ENCODE measurements at places on chromosomes 1 and 21.
A peak's percentile ranks its signal among the peaks of the same experiment; 100 is the strongest.

DNA sequence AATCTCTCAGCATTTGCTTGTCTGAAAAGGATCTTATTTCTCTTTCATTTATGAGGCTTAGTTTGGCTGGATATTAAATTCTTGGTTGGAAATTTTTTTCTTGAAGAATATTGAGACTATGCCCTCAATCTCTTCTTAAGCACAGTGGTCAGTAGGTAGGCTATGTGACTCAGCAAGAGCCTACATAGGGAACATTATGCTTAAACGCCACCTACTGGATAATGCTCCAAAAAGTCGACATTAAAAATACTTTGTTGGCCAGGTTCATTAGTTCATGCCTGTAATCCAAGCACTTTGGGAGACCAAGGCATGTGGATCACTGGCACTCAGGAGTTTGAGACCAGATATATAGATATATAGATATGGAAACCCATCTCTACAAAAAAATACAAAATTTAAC lies 678.0 kb upstream of the USP24 start:
- DNase-seq = no peak

GRCh38 chr1:62481681-62482080 lies 44.8 kb downstream of the USP1 start:
- DNase-seq = no peak

DNA sequence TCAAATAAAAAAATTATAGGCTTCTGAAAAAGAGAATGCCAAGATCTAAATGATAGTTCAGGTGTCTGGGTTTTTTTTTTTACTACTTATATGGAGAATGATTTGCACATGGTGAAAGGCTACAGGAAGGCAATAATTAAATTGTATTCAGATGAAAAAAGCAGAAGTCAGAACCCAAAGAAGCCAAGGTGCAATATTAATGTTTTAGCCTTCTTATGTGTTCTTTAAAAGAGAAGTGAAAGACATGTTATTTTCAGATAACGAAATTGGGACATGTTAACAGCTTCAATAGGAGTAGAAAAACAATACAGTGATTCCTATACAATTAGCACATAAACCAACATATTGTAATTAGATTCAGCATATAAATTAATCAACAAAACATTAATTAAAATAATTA lies 452.9 kb upstream of the PRMT6 start:
- no peak for DNase-seq

DNA sequence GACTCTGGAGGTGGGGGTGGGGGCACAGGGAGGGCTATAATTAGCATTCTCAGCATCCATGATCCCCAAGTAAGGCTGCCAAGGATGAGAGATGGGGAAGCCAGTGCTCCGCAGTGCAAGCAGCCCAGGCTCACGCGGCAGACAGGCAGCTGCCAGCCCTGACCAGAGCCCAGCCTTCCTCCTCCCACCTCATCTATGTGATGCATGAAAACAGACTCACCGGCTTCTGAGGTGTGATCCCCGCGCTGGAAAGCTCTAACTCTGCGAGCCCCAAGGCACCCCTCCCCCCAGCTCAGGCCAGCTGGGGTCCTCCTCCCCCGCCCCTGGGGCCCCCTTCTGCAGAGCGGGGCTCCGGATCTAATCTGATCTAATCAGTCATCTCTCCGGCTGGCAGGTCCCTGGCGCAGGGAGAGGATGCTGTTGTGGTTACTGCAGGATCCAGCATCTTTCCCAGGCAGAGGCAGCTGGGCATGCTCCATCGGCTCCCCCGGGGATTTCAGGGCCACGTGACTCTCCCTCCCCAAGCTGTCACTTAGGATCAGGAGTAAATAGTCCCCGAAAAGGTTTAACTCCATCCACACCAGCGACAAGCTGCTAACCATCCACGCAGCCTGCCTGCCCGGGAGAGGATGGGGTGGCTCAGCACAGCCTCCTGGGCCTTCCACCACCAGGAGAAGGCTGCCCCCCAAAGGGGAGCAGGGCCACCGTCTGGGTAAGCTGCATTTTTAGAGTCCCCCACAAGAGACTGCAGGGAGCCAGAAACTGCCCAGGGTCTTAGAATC lies at the start of gene PLEKHA6:
TSS of gene PLEKHA6 (minus strand) at position 456 of the 782 bp plus-strand sequence. CDS start 86,202 bp downstream, outside the sequence.
- no peak for DNase-seq

DNA sequence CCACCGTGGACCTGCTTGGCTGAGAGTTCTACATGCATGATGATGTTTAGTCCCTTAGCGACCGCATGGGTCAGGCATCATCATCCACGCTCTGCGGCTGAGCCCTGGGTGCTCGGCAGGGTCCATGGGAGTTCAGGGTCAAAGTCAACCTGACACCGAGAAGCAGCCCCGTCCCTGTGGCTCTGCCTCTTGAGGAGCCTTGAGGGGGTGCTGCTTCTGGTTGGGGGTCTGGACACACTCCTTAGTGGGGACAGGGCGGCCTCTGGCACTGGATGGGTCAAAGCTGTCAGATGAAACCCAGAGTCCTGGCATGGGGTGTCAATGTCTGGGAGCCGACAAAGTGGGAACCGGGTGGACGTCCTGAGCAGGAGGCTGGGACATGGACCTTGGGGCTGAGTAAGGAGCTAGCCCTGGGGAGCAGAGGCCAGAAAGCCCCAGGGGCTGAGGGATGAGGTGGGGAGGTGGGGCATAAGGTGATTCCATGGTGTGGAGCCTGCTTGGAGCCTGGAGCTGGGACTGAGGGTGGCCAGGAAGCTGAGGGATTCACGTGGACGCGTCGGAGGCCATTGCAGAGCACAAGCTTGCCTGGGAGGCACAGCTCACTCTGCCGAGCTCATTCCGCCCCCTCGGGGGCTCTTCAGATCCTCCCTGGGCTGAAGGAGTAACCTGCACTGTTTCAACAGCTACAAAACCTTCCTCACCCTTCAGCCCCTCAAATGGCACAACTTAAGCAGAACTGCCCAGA lies 53.9 kb downstream of the UMODL1 start:
- no peak for DNase-seq

GRCh38 chr1:219477861-219478260 lies 135.0 kb downstream of the ZC3H11B start:
- no peak for DNase-seq

GRCh38 chr1:26164036-26164860 lies 4.5 kb downstream of the C1orf232 start:
- peak; percentile 85 for DNase-seq

GRCh38 chr1:208162903-208163302 lies 81.3 kb downstream of the PLXNA2 start:
- DNase-seq = no peak

DNA sequence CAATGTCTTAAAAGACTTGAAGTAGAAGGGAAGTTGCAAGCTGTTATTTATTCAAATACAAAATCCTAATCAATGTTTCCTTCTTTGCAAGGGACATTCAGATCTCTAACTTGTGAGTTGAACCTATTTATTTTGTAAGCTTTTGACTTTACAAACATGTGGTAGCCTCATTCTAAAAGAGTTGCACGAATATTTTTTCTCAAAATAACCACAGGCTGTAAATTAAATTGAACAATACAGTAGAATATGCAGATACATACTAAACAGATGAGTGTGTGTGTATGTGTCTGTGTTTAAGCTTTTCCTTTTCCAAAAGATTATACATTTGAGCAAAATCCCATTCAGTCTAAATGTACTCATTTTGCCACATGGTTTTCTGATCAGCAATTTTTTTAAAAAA lies 4.8 kb upstream of the DYNLT5 start:
- DNase-seq = no peak

DNA sequence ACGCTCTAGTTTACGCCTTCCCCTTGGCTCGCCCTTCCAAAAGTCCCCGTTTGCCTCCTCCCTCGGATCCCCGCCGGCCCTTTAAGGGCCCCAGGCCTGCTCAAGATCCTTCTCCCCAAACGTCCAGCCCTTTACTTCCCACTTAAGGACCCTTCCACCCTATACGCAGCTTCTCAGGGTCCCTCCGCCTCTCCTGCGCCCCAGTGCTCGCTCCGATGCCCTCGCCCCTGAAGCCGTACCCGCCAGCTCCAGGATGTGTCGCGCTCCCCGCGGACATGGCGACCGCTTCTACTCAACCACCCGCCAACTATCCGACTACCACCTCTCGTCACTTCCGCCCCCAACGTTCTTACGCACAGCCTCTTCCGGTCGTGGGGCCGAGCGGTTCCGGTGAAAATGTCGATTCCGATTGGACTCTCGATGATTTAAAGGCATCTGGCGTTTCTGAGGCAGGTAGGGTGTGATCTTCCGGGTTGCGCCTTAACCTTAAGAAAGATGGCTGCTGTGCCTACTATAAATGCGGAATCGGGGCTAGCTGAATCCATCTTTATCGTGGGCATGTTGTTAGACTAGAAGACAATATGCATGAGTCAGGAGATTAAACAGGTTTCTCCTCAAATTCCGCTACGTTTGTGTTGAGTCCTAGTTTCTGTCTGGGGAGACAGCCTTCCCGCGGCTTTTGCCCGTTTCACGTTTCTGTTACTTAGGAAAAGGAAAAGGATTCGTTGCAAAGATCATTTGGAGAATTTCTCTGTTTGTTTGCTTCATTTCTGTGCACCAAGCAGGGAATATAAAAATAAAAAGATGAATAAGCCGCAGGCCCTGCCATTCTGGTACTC lies at the start of gene KHDC4:
TSS of gene KHDC4 (minus strand) at position 317 of the 839 bp plus-strand sequence. CDS start at position 277, 40 bp downstream.
- DNase-seq = peak; percentile 97

DNA sequence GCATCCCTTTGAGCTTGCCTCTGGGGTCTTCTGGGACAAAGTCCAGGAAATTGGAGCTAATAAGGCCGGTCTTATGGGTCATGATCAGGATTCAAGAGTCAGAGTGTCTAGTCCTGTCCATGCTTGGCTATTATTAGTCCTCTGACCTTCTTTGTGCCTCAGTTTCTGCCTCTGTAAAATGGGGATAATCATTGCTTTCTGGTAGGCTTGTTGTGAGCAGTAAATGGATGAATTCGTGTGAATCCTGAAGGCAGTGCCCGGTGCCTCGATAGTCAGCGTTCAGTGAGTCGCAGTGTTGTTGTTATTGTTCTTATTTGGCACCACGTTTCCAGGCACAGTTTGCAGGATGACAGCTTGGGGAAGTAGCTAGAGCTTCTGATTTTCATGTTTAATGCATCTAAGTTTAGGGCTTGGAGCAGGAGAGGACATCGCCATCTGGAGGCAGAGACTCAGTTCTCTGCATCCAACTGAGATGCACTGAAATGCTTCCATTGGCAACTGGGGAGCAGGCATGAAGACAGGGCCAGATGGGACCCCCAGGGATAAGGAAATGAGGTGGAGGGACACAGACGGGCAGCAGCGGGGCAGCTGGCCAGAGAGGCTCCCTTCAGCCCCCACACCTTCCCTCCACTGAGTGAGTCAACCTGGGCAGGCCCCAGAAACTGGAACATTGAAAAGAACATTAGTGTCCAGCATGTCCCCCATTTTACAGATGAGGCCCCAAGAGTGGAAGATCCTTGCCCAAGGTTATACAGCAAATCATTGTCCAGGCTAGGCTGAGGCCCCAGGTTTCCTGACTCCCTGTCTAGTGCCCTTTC lies 160.3 kb downstream of the PTPRU start:
- DNase-seq = no peak

- DNase-seq = peak; percentile 71
These were observed 16.0 kb downstream of the VANGL2 start for GRCh38 chr1:160416369-160416768.

DNA sequence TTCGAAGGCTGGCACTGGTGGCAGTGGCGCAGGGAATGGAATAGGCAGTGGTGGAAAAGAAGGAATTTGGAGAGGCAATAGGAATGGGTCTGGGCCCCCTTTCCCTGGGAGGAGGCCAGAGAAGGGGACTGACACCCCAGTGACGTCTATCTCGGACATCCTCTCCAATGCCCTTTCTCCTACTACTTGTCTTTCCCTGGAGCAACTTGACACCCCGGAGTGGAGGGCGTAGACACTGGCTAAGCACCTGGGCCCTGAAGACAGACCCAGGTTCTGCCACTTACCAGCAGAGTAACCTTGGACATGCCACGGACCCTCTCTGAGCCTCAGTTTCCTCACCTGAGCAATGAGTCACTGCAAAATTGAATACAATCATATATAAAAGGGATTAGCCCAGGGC lies 86.8 kb downstream of the CAMK2N1 start:
- no peak for DNase-seq

- DNase-seq = no peak
These were observed 28.8 kb downstream of the HEATR1 start for GRCh38 chr1:236575523-236575922.

- DNase-seq = no peak
These were observed 14.9 kb downstream of the AK2 start for GRCh38 chr1:33021567-33022431.

DNA sequence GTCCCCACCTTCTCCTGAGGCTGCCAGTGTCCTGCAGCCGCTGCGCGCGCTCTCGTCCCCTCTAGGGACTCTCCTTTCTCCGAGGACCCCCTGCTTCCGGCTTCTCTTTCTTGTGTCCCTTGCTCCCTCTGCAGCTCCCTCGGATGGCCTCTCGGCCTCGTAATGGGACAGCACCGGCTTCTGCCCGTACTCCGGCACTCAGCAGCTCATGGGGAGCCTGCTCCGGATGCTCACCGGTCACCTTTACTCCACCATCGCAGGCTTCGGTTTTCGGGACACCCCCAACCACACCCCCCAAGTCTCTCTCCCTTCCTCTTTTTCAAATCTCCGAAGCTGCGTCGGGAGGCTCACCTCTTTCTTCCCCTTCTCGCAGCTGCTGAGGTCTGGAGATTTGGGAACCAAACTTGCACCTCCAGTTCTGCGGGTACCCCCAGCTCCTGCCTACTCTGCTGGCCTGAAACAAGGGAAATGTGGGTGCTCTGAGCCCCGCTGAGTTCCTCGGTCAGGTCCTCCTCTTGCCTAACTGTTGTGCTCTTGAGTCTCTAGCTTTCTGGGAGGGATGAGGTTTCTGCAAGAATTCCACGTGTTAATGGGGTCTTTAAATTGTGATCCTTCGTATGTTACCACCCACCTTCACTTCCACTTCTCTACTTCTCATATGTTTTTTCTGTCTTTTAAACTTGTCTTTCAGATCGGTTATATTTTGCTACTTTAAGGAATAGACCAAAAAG lies 930 bp downstream of the CDC14A start:
- no peak for DNase-seq

All from H9 (cell line).